ENCODE measurements at places on chromosomes 4 and X.
A peak's percentile ranks its signal among the peaks of the same experiment; 100 is the strongest.

DNA sequence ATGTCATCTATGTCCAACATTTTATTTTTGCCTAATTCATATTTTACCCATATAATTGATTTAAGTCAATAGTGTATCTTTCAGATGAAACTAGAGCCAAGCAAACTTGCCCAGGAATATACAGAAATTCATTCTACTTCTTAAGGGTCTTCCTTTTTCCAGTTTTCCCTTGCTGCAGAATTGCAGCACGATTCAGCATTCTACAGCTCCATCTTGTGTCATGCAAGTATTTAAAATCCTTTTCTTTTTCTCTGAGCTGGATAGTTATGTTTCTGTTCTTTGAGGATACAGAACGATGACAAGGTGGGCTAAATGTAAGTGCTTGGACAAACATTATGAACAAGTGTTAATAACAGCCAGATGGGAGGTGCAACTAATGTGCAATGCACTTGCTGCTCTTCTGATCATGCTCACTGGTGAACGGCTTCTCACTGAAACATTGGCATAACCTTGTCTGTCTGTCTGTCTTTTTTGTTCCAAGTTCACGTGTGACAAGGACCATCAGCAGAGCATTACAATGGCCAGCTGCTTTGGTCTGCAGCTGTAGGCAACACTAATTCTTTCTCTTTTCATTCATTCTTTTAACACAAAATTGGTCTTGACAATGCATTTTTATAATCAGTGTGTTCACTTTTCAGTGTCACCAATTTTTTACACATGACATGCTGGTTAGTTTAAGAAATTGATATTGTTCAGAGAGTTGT is 1821.7 kb downstream of the ARAP2 start:
- no peak for DNase-seq

DNA sequence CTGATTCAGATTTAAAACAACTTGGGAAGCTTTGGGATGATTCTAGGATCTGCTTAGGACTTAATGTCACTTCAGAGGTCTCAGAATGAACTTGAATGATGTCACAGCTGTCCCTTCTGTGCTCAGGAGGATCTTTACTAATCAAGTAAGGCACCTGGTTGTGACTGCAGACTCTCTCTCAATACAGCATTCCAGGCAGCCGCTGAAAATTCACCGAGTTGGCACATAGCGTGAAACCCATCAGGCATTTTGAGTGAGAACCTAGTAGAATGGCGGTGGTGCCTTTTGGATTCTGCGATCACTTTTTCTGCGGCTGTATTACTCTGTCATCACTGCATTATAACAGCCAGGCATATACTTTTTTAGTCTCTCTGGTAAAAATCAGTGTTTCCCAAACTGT is 16.5 kb downstream of the SNX25 start:
- DNase-seq = no peak

DNA sequence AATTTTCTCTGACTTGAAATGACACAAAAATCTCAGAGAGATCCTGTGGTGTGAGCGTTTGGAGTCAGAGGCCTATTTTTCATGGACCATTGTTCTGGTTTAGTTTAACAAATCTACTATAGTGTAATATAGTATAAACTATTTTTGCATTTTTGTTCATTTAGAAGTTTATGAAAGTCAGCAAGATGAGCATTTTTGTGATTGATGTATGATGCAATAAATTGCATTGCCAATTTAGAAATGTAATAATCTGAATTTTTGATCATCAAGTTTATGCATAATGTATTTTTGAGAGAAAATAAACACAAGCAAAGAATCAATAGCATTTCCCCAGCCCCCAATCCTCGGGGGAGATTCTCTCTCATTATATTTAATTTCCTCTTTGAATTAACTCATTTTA is 519.5 kb upstream of the FTHL17 start:
- DNase-seq = no peak

- no peak for DNase-seq
Measured at GRCh38 chr4:123386609-123387008, 10.0 kb upstream of the SPRY1 start.

GRCh38 chr4:108946237-108946636 is 183.4 kb upstream of the ETNPPL start:
- DNase-seq = no peak

DNA sequence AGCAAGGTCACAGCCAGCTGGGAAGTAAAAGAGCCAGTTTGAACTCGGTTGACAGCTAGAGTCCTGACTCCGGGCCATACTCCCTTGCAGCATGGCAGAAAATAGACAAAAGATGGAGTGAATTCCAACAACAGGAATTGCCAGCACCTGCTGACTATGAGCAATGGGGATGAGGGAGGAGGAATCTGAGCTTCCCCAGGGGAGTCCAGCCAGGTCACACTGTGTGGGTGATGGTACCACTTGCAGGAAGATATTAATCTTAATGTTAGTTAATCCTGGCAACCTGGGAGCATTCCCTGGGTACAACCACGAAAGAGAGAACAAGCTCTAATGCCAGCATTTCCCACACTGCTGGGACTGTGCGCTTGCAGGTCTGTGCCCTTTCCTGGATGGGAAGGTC is 48.1 kb upstream of the S100G start:
- DNase-seq = no peak

DNA sequence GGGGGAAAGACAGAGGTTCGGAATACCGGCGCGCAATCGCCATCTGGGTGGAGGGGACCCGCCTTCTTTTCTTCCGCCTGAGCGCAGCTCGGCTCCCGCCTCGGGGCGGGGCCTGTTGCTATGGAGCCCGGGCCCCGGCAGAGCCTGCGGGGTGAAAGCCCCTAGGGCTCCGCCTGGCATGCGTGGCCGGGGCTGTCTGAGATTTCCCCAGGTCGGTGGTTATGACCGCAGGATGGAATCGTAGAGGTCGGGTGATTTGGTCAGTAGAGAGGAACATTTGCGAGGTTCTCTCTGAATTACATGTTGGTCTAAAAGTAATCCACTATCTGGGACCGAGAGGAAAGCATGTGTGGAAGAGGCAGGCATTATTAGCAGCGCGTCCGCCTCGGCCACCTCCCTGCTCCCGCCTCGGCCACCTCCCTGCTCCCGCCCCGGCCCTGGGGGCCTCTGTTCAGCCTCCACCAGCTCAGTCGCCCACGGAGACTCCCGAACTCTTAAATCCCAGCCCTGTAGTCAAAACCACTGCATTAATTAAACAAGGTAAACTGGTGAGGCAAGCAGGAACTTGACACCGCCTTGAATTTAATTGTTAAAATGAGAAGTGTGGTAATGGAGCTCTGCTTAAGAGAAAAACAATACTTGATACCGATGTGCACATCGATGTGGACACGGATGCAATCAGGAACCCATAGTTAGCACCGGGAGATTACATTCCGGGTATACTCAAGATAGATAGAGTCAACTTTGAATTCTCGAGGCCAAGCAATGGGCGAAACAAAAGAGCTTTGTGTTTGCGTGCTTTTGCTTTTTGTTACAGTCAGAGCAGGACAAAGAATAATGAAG is 45.2 kb downstream of the TRIM2 start:
- DNase-seq = no peak

DNA sequence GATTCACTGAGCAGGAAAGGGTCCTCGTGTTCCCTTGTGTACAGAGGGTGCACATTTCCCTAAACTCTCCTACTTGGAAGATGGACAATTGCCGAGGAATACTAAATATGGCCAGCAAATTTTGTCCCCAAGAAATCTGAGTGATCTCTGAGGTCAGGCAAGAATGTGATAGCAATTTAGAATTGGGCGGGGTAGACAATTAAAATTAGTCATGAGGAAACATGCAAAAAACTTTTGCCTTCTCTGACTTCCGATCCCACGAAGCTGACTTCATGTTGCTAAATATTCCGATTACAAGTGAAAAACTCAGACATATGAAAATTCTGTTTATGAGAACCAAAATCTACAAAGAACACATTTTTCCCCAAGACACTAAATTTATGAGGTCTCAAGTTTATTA is 453.9 kb upstream of the ZFP42 start:
- peak; percentile 65 for DNase-seq

DNA sequence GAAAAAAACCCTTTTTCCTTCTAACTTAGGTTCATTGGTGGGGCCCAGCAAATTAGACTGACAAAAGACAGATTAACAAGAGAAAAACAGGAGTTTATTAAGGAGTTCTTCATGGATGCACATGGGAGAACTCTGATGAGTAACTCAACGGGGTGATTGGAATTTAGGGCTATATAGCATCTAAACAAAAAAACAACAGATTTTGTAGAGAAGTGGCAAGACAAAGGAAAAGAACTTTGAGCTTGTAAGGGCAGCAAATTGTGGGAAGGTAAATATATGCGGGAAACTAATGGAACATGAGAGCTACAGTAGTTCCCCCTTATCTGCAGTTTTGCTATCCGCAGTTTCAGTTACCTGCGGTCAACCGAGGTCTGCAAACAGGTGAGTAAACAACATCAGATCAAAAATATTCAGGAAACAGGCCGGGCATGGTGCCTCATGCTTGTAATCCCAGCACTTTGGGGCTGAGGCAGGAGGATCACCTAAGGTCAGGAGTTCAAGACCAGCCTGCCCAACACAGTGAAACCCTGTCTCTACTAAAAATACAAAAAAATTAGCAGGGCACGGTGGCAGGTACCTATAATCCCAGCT is 573.6 kb downstream of the ADGRL3 start:
- no peak for DNase-seq

GRCh38 chrX:10030570-10030969 is 63.4 kb downstream of the CLDN34 start:
- DNase-seq = no peak

DNA sequence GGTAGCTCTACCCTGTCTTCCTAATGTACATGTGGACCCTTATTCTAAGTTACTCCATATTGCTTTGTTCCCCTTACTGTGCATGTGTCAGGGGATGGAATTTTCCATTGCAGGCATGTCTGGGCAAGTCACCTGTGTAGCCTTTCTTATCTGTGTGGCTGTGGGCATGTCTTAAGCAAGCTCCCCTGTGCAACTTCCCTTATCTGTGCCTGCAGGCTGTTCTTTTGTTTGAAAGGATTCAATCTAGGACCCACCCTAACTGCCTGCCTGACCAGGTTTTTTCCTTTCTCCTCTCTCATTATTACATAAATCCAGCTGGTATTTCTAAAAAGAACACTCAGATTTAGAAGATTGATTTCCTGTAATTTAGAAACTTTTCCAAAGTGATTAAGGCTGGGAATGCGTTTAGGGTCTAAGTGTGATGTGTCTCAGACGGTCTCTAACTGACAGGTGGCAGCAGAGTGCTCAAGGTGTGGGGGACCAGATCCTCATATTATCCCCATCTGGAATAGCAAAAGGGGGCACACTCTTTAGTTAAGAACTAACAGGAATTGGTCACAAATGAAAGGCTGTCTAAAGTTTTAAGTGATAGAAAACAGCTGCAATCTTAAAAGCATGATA is 198.9 kb upstream of the PPP1R2C start:
- no peak for DNase-seq

GRCh38 chrX:19578956-19579355 is 63.6 kb upstream of the MAP3K15 start:
- no peak for DNase-seq

GRCh38 chr4:137307806-137308205 is 224.5 kb downstream of the PCDH18 start:
- peak; percentile 68 for DNase-seq

- DNase-seq = no peak
Measured at GRCh38 chr4:129350834-129351721, 255.1 kb downstream of the C4orf33 start.

- no peak for DNase-seq
Measured at GRCh38 chr4:188214861-188215260, 75.6 kb downstream of the TRIML1 start.

DNA sequence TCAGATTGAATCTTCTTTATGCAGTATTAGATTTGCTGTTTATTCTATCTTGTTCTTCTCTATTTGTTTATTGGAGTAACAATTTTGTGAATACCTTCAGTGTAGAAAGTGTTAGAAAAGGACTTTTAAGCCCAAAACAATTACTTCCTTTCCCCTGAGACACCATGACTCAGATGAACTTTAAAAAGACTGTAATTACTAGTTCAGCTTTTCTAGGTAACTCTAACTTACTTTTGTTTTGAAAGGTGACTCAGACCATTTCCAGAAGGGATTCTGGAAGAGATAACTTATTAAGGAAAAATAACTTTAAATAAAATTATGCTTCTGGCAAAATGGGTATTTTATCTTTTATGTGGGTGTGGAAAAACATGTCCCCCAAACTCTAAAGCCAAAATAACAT is 561.5 kb upstream of the PCDH10 start:
- no peak for DNase-seq

GRCh38 chrX:23386726-23387125 is 52.1 kb downstream of the PTCHD1 start:
- DNase-seq = no peak

DNA sequence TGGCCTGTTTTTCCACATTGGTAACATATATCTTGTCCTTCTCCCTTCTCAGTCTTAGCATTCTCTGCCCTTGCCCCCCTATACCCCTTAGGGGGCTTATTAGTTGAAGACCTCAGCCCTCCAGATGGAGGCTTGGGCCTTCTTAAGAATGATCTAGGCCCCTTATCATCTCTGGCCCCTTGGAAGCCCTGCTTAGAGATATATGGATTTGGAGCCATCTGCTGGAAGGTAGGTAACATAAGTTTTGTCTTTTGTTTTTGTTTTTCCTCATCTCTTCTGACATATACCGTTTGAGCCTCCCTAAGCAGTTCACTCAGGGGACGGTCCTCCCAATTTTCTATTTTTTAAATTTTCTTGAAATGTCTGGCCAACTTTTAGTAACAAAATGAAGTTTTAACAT is 48.3 kb upstream of the NAP1L2 start:
- no peak for DNase-seq

DNA sequence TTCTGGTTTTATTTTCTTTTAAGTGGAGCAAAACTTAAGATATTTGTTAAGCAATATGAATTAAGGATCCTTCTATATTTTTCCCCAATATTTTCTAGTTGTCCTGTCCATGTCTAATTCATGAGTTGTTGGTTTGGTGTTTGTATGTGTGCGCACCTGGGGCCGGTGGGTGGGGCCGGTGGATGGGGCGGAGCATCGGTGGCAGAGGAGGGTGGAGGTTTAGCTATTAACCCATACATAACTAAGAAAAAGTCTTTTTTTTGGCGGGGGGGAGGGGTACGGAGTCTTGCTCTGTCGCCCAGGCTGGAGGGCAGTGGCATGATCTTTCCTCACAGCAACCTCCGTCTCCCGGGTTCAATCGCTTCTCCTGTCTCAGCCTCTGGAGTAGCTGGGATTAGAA is 489.8 kb downstream of the PDGFC start:
- DNase-seq = no peak

GRCh38 chrX:132592880-132593279 is 104.0 kb upstream of the MBNL3 start:
- DNase-seq = no peak

DNA sequence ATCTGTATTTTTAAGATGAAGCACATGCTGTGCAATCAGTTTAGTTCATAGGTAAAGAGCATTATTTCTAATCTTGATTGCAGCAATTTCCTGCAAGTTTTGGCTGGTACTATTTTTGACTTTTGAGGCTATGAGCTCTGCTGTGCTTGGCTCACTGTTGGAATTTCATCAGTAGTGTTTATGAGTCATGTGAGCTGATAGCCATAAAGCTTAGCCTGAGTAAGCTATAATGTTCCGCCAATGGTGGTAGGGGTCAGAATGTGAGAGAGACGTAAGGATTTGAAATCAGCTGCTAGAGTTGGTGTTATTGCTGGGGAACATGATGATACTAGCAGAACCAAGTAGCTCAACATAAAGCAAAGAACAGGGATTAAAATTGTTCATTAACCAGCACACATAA is 590.9 kb upstream of the GNPDA2 start:
- DNase-seq = no peak

All from GM04503 (cell line).